Smooth muscle cell of trachea (primary cell): ENCODE measurements at places on chromosomes 4 and X. TPM values are rescaled to one million over a fixed set of nuclear protein-coding genes. Genes with fewer than 3 reads are reported as not detected.

The REELD1 gene
- not detected in 2 replicates for total RNA-seq

The SLC6A8 gene
- total RNA-seq = 8.9 and 14.9 TPM in 2 replicates

The GIMD1 gene
- not detected in 2 replicates for total RNA-seq

The SLC9B1 gene
- total RNA-seq = 1.6 and 1.7 TPM in 2 replicates

The STATH gene
- not detected in 2 replicates for total RNA-seq

The GRID2 gene
- total RNA-seq = 0.17 TPM in 1 of 2 replicates, not detected in the other

The BANK1 gene
- total RNA-seq = 0.44 and 0.66 TPM in 2 replicates

The PRRG1 gene
- 13.1 and 14.1 TPM in 2 replicates for total RNA-seq

The RHOXF2B gene
- total RNA-seq = not detected in 2 replicates

The PRR27 gene
- total RNA-seq = not detected in 2 replicates

The BEX5 gene
- total RNA-seq = not detected in 2 replicates

The JADE3 gene
- 4.4 and 4.5 TPM in 2 replicates for total RNA-seq

The TMSB15A gene
- 2.0 and 10.2 TPM in 2 replicates for total RNA-seq

The NPNT gene
- total RNA-seq = 0.29 and 1.5 TPM in 2 replicates

The HELT gene
- not detected in 2 replicates for total RNA-seq

The ELOVL6 gene
- total RNA-seq = 7.4 and 33.5 TPM in 2 replicates

The GATA1 gene
- total RNA-seq = not detected in 2 replicates

The XKRX gene
- total RNA-seq = 0.15 and 0.17 TPM in 2 replicates

The GNPDA2 gene
- 19.7 and 36.8 TPM in 2 replicates for total RNA-seq

The SSX2 gene
- not detected in 2 replicates for total RNA-seq

The P2RY4 gene
- total RNA-seq = 0.44 TPM in 1 of 2 replicates, not detected in the other

The ZNF674 gene
- 6.0 TPM in 2 replicates for total RNA-seq

The DUSP21 gene
- total RNA-seq = not detected in 2 replicates

The MAGEB10 gene
- 0.17 TPM in 1 of 2 replicates, not detected in the other for total RNA-seq

The KDR gene
- total RNA-seq = under 0.01 and 0.44 TPM in 2 replicates

The EGFL6 gene
- total RNA-seq = under 0.01 TPM in 1 of 2 replicates, not detected in the other

The TRIM2 gene
- 90.9 and 127 TPM in 2 replicates for total RNA-seq

The PLS3 gene
- total RNA-seq = 176 and 310 TPM in 2 replicates

The DRP2 gene
- total RNA-seq = 2.0 and 2.3 TPM in 2 replicates

The MAGED4B gene
- 44.5 and 53.1 TPM in 2 replicates for total RNA-seq

The HPGDS gene
- total RNA-seq = not detected in 2 replicates

The CXCL6 gene
- 1.5 and 3.5 TPM in 2 replicates for total RNA-seq

The CEP44 gene
- 8.9 and 21.8 TPM in 2 replicates for total RNA-seq

The FAM47A gene
- total RNA-seq = not detected in 2 replicates

The SMR3B gene
- total RNA-seq = not detected in 2 replicates

The MAP7D2 gene
- under 0.01 TPM in 2 replicates for total RNA-seq

The MEPE gene
- total RNA-seq = not detected in 2 replicates
